Fibroblast of skin of left quadriceps (primary cell): ENCODE measurements at places on chromosomes 11 and 22.

DNA sequence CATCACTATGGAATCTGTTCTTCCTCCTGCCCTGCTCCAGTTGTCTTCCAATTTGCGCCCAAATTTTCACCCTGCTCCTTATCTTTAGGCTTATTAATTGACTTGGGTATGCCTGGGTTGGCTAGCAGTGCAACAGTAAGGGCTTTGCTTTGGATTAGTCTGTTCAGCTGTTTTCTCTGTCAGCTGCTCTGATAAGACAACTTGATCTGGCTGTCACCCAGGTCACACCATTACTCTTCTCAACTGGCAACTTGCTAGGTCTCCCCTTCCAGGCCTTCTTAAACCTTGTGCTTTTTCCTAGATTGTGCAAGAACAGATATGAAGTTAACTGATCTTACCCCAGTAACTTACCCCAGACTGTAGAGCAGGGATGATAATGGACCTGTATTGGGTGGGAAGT is 357.8 kb upstream of the LARGE1 start:
- DNase-seq = no peak

- DNase-seq = no peak
Measured at GRCh38 chr11:57422669-57423068, 4.3 kb downstream of the SLC43A3 start.

DNA sequence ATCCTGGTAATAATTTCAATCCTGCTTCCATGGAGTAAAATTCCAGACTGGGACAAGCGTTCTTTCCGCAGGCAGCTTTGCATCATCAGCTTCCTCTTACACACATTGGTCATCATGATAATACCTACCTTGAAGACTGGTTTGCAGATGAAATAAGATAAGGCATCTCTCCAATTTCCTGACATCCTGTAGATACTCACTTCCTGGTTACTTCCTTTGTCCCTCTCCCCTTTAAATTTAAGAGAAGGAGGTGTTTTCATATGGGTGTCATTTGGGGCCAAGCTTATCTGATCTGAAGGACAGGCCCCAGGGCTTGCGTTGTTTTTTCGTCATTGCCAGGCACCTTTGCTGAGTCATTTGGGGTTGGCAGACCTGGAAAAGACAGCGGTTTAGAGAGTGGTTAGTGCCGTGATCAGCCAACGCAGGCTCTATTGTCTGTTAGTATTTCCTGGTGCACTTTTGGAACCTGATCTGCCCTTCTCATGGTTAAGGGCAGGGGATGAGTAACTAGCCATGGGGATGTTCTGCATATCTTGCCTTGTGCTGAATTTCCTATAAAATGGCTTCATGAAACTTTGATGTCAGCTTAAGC is 24.1 kb downstream of the GRAMD1B start:
- DNase-seq = no peak

- DNase-seq = no peak
Measured at GRCh38 chr11:32817181-32817851, 12.4 kb upstream of the PRRG4 start.
